ENCODE measurements at places on chromosomes 3 and 15.

- no peak for DNase-seq
Measured at GRCh38 chr15:91223863-91224262, 123.8 kb downstream of the SV2B start.

- DNase-seq, result no peak
Measured at GRCh38 chr15:46120713-46121112, 485.9 kb downstream of the SQOR start.

DNA sequence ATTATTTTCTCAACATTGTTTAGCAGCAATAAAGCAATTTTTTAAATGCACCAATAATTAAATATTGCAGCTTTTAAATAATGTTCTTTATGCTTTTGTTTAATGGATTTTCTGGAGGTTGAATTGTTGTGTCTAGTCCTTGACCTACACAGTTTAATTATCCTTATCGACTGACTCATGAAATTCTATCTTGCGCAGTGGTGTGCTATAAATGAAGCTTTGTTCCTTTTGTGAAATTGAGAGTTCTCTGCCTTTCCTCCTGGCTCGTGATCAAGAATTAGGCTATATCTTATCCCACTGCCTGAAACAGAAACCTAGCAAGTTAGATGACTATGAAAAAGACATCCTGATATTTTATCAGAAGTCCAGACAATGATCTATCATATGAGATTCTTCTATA lies 37.0 kb upstream of the PIK3R4 start:
- no peak for DNase-seq

GRCh38 chr3:175224051-175224450 lies 364.9 kb downstream of the NAALADL2 start:
- no peak for DNase-seq

- no peak for DNase-seq
Measured at GRCh38 chr3:158368271-158368670, 202.7 kb upstream of the MLF1 start.

Measured in T-helper 22 cell (primary cell).